Thoracic aorta (tissue), 2 donors: ENCODE measurements at places on chromosomes 5 and 9.
A peak's percentile ranks its signal among the peaks of the same experiment; 100 is the strongest.

DNA sequence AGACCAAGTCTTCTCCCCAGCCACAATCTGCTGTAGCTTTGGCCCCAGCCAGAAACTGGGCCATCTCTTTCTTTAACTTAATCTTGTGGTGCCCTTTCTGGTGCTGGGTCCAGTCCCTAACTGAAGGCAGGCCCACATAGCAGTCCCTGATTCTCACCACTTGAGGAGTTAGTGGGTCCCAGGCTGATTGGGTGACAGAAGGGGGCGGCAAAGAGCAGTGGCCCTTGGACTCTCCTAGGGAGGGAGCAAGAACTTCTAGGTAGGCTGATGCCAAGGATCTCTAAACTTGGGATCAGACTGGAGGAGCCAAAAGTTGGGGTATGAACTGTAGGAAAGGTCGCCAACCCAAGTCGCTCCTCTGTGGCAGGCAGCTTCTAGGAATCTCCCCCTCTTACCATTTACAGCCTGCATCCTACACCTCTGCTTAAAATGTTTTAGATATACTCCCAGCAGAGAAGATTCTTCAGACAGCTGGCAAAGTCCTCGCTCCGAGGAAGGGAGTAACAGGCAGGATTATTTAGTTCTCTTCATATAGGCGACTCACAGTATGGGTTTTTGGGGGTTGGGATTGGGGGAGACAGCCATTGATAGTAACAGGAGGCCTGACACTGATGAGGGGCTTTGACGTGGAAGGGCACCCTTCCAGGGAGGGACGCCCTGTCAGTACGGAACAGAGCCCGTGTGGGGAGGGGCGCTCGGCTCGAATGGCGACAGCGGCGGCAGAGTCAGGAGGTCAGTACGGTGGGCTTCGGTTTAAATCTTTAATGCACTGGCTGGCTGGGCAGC, 2.0 kb upstream of the CCL27 start:
- DNase-seq, result peak; percentile 57

DNA sequence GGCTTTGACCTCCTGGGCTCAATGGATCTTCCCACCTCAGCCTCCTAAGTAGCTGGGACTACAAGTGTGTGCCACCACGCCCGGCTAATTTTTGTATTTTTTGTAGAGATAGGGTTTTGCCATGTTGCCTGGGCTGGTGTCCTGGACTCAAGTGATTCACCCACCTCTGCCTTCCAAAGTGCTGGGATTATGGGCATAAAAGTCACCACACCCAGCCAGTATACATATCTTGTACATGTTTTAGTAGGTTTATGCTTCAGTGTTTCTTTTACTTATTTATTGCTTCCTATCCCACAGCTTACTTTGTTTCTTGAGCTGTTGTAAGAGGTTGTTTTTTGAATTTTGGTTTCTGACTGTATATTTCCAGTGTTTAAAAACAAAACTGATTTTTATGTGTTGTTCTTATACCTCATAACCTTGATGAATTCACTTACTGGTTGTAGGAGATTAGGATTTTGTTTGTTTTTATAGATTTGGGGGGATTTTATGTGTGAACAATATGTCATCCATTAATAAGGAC, 12.9 kb downstream of the FBXW5 start:
- DNase-seq, result no peak

- no peak for DNase-seq
Observed at GRCh38 chr5:83306572-83307241, 164.8 kb upstream of the VCAN start.

- DNase-seq, result no peak
Observed at GRCh38 chr5:136891175-136891972, 526.0 kb upstream of the TRPC7 start.

- DNase-seq, result no peak
Observed at GRCh38 chr9:137619240-137620047, 639 bp downstream of the EHMT1 start.

GRCh38 chr5:158486566-158486965, 613.1 kb downstream of the EBF1 start:
- DNase-seq, result no peak

- DNase-seq, result no peak
Observed at GRCh38 chr5:149024477-149024876, 38.4 kb downstream of the SH3TC2 start.

DNA sequence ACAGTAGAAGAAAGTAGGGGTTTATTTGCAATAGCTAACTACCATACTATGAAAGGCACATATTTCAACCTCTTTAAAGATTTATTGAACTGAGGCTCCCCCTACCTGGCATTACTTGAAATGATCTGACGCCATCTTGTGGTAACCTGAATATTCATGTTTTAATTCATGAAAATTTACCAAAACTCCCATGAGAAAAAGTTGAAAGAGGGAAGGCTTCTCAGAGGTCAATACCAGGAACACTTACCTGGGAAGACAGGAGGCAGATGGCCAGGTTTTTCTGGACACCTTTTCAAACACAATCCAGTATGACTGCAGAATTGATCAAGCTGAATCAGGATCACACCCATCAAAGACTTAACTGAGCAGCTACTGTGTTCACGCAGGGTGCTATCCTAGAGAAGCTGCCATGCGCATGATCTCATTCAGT, 9.4 kb downstream of the PRELID2 start:
- DNase-seq, result no peak

DNA sequence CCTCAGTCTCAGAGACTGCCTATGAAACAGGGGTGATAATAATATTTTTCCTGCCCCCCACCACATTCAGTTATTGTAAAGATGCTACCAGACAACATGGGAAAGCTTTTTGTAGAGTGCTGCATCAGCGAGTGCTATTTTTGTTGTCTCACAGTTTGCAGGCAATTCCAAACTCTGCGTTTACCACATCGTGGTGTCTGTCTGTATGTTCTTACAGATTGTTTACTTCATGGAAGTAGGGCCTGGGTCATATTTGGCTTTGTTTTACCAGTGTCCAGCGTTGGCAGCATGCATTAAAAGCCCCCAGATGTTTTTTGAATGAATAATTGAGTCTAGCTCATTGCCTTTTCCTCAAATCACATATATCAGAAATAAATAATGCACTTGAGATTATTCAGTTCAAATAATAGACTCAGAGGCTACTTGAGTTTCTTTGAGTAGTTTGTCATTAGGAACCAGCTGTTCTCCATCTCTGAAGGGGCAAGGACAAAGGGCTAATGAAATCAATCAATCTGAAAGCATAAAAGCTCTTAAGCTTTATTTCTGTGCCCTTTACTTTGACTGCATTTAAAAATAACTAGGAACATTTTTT, 243.7 kb downstream of the CWC27 start:
- DNase-seq, result no peak

DNA sequence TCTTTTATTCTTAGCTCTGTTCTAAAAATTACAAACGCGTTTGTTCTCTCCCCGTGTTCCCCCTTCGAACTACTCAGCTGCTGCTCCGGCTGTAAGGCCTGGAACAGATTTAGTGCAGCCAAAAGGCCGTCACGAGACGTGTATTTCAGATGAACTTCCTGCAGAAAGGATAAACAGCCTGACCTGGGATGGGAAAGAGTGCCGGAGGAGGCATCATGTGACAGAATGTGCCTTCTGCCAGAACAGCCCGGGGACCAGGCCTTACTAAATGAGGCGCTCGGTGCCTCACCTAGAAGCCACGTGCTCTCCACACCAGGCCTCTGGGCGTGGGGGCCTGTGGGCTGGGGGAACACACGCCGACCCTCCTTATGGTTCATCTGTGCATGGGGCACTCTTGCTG, 94.7 kb downstream of the PPARGC1B start:
- no peak for DNase-seq

- no peak for DNase-seq
Observed at GRCh38 chr9:81604306-81605169, 84.8 kb downstream of the TLE1 start.

GRCh38 chr9:113219186-113219936, 1.7 kb downstream of the FKBP15 start:
- no peak for DNase-seq

DNA sequence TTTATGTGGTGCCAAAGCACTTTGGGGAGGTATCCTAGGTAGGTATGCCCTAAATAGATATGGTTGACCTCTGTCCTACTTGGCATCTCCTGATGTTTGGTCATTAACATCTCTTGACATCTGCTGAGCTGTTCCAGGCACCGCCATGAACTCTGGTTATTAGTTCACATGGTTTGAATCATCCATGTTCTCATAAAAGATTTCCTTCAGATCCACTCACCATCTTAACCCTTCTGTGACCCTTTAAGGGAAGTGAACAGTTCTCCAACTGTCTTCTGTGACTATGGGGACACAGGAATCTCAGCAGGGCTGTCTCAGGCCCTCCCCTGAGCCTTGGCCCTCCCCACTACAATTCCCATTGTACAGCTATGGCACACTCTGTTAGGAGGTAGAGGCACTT, 167.7 kb downstream of the CDH6 start:
- DNase-seq, result no peak

GRCh38 chr5:140182803-140183367, 7.9 kb downstream of the CYSTM1 start:
- no peak for DNase-seq

DNA sequence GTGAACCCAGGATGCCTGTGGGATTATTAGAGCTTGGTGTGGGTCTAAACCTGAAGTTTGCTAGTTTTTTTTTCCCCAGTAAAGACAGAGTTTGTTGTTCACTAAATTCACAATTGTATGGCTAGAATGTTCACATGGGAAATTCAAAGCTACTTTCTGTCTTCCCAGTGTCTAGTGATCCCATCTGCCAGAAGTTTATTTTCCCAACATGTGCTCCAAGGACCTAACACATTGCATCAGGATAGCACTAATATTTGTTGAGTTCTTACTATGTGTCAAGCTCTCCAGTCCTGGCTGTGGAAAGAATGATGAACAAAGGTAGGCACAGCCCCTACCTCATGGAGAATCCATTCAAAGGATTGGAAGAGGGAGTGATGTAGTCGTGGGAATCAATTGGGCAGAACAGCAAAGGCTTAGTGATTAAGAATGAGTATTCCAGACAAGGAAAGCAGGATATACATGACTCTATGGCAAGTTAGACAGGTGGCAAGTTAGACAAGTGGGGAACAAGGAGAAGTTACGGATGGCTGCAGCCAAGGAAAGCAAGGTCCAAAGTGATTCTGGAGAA, 521.5 kb upstream of the WWC1 start:
- DNase-seq, result no peak

DNA sequence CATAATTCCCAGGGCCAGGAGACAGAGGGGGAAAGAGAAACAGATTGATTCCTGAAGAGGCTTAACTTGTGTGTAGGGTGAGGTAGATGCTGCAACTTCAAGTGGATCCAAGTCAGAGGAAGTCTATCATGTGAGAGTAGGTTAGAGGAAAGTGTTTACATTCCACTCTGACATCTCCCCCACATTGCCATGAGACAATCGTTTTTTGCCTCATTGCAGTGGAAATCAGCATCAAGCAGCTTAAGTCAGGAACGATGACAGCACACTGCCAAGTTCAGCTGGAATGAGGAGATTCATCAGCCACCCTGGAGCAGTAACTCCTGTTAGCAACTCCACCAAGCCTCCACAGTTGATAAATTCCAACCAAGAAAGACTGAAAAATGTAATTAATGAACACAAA, 689.7 kb upstream of the MEF2C start:
- no peak for DNase-seq

DNA sequence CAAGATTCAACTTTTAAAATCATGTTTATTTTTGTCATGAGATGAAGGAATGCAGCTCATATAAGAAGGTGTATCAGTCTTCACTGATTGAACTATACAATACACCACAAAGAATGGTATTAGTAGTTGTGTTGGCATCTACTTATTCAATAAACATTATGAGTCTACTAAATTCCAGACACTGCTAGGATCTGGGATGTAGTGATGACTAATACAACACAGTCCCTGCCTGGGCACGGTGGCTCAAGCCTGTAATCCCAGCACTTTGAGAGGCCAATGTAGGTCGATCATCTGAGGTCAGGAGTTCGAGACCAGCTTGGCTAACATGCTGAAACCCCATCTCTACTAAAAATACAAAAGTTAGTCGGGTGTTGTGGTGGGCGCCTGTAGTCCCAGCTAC, 171.4 kb upstream of the NFIB start:
- DNase-seq, result no peak

DNA sequence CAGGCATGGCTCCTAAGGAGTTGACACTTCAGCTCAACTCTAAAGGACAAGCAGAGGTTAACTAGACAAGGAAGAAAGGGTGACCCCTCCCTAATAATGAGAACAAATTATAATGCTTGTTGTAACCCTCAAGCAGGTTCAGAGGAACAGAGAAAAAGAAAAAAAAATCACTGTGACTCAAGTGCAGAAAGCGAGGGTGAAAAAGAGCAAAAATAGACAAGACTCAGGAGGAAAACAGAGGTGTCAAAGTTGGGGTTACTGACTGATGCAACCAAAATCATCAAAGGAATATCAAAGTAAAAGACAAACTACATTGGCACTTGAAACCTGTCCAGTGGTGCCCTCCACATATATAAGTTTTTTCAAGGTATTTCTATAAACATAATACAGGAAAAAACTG, 28.4 kb downstream of the FBXW11 start:
- DNase-seq, result no peak

DNA sequence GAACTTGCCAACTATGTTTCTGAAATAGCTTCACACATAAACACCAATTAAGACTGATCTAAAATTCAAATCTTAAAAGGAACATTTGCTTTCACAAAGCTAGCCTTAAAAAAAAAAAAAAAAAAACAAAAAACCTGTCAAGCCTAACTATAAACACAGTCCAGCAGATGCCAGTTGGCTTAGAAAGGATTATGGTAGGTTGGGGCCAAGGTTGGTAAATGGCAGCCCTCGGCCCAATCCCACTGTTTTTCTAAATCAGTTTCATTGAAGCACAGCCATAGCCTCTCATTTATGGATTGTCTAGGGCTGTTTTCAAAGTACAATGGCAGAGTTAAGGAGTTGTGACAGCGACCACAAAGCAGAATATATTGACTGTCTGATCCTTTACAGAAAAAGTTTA, 75.7 kb upstream of the FRRS1L start:
- DNase-seq, result no peak

GRCh38 chr9:134378901-134379338, 52.7 kb downstream of the RXRA start:
- DNase-seq, result no peak

DNA sequence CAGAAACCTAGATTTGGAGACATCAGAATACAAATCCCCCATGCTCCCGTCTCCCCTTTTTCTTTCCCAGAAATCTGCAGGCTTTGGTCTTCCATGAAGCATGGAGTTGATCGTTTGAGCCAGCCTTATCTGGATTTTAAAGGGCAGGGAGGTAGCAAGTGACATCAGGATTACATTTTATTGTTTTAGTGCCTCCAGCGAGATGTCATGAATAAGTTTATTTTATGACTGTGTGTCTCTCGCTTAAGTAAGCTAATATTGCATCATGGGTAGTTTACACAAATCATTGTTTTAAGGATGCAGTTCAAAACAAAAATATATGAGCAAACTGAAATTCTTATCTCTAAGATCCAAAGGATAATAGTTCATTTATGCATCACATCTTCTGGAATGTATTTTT, 50.7 kb upstream of the TNFSF8 start:
- no peak for DNase-seq

- no peak for DNase-seq
Observed at GRCh38 chr5:110109667-110110066, 419.9 kb downstream of the MAN2A1 start.

- DNase-seq, result no peak
Observed at GRCh38 chr5:32932241-32932935, 221.3 kb downstream of the NPR3 start.
